Amniotic stem cell (primary cell): ENCODE measurements at places on chromosomes 2 and 18.

- DNase-seq = no peak
Measured at GRCh38 chr2:154452471-154452870, 246.0 kb upstream of the KCNJ3 start.

DNA sequence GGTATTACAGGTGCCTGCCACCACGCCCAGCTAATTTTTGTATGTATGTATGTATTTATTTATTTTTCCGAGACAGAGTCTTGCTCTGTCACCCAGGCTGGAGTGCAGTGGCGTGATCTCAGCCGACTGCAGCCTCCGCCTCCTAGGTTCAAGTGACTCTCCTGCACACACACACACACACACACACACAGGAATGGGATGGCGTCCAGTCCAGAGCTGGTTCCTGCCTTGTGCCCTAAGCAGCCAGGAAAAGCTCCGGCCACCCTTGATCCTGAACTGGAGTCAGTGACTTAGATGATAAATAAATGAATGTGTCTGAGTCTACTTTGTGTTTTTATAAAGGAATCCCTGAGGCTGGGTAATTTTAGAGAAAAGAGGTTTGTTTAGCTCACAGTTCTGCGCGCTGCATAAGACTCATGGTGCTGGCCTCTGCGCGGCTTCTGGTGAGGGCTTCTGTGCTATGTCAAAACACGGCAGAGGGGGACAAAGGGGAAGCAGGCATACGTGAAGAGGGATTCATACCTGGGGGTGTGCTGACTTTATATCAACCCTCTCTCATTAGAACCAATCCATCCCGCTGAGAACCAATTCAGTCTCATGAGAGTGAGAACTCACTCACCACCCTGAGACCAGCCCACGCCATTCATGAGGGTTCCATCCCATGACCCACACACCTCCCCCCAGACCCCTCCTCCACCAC is 59.7 kb upstream of the PHLPP1 start:
- no peak for DNase-seq

DNA sequence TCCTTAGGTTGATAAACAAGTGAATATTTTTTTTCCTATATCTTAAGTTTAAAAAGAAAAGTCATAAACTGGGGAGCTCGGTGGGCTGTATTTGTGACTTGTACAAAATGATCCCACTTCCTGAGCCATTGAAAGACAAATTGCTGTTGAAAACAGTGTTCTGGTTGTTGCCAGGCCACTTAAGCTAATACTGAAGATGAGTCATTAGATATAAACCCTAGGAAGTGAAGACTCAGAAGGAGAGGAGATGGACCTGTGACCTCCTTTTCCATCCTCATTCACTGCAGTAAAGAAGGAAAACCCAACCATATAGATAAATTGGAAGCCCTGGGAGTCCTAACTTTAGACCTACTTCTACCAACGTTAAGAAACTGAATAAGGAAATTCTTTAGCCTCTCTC is 46.2 kb upstream of the SERPINE2 start:
- DNase-seq = peak; percentile 21

GRCh38 chr2:50039445-50039844 is 885.1 kb upstream of the FSHR start:
- no peak for DNase-seq

- no peak for DNase-seq
Measured at GRCh38 chr18:582465-582864, 2.3 kb downstream of the CETN1 start.

GRCh38 chr2:74597410-74597809 is 42.9 kb downstream of the DOK1 start:
- no peak for DNase-seq

GRCh38 chr2:45812011-45812500 is 160.6 kb downstream of the PRKCE start:
- DNase-seq = no peak

DNA sequence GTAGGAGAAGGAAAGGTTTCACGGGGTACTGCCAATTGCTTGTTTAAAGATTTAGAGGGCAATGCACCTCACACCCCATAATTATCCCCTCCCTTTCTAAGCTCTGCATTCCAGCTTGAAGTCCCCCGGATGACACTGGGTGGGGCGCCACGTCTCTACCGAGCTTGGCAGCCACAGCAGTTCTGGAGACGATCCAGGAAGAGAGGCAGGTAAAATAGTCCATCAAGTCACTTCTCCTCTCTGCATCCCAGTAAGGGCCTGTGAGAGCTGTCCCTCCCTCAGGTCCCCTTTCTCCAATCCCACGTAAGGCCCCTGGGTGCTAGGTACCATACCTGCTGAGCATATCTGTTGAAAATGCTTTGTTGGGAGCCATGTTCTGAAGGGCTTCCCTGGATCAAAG is 65.7 kb downstream of the CAPN13 start:
- no peak for DNase-seq

- DNase-seq = no peak
Measured at GRCh38 chr2:124678043-124678442, 653.0 kb downstream of the CNTNAP5 start.

DNA sequence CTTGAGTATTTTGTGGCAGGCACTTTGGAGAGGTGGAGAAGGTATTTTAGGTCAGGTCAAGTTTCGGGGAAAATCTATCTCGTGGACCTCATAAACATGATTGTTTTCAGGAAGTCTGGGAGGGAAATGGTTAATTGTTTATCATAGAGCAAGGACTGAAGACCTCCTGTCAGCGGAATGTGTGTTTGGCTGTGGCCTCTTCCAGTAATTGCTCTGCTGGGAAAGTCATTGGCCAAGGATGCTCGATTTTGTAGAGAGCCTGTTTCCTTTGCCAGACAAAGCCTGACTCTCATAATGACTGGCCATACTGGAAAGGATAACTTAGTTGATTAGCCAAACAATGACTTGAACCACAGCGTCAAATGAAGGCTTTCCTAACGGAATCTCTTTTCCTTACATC is 30.0 kb downstream of the IL1R2 start:
- no peak for DNase-seq

DNA sequence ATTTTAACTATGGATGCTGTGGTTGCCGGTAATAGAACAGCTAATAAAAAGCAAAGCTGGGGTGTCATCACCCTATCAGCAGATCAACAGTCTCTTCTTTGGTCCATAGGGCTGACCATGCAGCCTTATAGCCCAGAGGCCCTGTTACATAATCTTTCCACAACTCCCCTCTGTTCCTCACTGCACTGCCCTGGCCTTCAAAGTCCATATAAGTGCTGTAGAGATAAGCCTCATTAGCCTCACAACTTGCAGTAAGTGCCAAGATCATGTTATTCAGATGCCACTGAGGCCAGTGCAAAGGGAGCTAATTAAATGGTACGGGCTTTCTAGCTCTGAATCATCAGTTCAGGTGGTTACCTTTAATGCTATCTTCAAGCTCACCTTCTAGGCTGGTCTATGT is 89.7 kb upstream of the CXCR4 start:
- no peak for DNase-seq

DNA sequence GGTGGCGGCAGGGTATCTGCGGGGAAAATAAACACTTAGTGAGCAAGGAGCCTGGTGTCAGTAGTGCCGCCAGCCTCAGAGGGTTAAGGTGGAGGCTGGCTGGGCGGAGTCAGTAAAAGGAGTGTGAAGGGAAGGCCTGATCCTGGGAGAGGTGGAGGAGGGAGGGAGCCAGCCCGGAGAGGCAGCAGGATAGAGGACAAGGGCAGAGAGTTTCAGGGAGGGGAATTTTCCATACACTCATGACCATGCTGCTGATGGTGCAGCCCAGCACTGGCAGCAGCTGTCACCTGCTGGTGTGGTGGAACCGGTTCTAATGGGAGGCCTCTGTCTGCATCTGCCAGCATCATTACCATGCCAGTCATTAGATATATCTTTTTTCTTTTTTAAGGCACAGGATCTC is 2.0 kb upstream of the TEX44 start:
- DNase-seq = no peak

- DNase-seq = no peak
Measured at GRCh38 chr2:229896857-229897256, 25.0 kb downstream of the TRIP12 start.

DNA sequence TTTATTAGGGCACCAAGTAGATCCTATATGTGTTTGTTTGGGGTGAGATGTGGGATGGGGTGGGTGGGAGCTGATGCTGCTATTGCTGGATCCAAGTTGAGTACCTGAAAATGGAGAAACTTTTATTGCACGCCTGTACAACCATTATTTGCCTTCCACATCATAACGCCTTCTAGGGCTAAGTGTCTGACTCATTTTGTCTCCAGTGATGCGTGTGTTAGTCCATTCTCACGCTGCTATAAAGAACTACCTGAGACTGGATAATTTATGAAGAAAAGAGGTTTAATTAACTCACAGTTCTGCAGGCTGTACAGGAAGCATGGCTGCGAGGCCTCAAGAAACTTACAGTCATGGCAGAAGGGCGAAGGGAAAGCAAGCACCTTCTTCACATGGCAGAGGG is 58.2 kb downstream of the KDM3A start:
- DNase-seq = no peak

DNA sequence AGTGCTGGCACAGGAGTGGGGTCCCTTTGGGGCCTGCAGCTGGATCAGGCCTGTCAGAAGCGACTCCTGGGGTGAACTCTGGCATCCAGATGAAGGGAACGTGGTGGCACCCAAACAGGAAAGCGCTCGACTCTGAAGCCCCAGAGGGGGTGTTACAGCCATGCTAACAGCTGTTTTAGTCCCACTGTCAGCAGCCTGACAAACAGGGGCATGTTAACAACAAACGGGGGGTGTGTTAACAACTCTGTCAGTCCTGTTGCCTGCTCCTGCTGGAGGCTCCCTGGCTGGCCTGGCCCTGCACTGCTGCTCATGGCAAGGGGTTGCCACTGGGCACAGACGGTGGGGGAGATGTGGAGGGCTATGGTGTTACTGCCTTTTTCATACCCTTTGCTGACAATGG is 2.6 kb upstream of the RNU2-63P start:
- DNase-seq = no peak
